ENCODE measurements at places on chromosomes 16 and 17.

DNA sequence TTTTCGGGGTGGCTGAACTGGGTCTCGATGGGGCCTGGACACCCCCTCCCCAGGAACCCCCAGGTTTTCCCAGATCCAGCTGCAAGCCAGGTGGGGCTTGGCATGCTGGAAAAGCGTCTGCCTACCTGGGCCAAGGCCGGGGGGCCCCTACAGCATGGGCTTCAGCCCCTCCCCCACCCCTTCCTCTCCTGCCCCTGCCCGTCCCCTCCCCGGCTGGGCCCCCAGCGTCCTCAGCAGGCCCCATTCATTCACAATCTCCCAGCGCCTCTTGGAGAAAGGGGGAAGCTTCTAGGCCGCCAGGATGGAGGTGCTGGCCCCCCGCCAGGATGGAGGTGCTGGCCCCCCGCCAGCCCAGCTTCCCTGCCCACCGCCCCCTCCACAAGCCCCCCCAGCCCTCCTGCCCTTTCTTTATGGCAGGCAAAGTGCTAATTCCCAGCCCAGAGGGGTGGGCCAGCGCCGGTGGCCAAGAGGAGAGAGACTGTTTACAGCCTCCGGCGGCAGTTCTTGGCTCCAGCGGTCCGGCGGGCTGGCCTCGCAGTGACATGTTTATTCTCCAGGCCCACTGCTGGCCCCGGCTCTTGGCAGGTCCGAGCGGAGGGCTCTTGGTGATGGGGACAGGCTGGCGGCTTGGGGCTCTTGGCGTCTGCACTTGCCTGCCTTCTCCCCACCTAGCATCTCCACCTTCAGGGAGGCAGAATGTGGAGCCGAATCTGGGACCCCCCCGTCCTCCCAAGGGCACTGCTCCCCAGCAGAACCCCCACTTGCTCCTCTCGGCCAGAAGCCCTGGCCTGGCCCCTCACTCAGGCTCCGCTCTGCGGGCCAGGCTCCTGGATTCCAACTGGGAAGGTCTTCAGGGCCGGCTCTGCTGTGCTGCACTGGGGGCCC, 94.4 kb upstream of the CIBAR2 start:
- no peak for DNase-seq

DNA sequence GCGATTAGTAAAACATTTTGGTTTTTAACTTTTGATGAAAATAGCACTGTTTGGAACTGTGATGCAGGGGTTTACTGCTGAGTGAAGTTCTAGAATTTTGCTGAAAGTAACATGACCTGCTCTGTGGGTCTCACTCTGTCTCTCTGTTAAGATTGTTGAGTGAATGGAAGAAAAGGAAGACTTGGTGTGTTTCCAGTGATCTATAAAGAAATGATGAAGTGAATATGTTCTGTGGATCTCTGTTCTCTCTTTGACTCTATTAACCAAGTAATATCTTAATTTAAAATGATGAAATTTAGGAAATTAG, 148.4 kb downstream of the PRKCA start:
- DNase-seq = no peak

GRCh38 chr17:81006891-81007290, 15.2 kb downstream of the CHMP6 start:
- no peak for DNase-seq

DNA sequence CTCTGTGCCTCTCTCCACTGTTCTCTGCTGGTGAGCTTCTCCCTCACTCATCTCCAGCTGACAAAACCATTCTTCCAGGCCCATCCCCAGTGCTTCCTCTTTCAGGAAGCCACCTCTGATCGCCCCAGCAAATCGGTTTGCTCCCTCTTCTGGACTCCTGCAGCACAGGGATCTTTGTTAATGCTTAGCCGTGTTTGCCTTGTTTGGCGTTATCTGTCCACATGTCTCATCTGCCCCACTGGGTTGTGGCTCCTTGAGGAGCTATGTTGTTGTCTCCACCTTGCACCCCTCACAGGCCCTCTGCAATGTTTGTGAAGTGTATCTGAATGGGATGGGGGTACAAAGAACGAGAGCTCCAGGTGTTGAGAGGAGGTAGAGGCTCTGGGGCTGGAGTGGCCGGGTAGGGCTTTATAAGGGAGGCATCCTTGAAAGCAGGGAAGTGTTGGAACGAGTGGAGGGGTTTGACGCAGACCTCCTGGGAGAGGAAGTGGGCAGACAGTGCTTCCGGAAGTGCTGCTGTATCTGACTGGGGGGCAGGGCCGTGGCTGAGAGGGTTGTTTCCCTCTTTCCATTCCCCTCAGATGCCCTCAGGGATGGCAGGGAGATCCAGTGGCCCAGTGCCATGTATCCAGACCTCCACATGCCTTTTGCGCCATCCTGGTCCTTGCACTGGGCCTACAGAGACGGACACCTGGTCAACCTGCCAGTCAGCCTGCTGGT, 27.8 kb downstream of the CASKIN2 start:
- DNase-seq = no peak

DNA sequence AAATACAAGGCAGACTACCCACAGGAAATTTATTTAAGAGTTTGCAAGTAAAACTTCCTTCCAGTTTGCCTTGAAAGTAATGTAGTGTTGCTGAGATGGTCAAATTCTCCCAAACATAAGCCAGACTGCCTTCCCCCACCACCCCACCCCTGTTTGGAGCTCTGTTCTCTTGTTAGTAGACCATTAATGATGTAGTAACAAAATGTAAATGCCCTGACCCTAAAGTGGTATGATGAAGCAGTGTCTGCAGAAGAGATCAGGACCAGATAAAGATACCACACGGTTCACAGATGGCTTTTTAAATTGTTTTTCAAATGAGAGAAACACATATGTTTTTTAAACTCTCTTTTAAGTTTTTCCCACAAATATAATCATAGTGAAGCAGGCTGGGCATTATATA, 136.4 kb upstream of the TMEM97 start:
- no peak for DNase-seq
